Mucosa of descending colon (tissue), 3 donors: ENCODE measurements at places on chromosomes 7 and 10. TPM values are rescaled to one million over a fixed set of nuclear protein-coding genes. Genes with fewer than 3 reads are reported as not detected.

Gene HUS1
- 53.7 TPM for total RNA-seq

Gene SLC26A5
- total RNA-seq = 0.38 TPM

Gene RET
- total RNA-seq = 0.84 TPM

Gene NIPSNAP2
- total RNA-seq = 59.4 TPM

Gene POLR2J2
- 6.5 TPM for total RNA-seq

Gene NEUROG3
- total RNA-seq = 0.78 TPM

Gene CARD11
- total RNA-seq = 1.6 TPM

Gene IL15RA
- total RNA-seq = 26.6 TPM

Gene TMEM229A
- 0.32 TPM for total RNA-seq

Gene GPR22
- not detected for total RNA-seq

Gene TSPAN12
- 43.4 TPM for total RNA-seq

Gene TFR2
- total RNA-seq = 1.1 TPM

Gene INPP5F
- 19.9 TPM for total RNA-seq

Gene AOAH
- total RNA-seq = 28.8 TPM

Gene LRRN3
- 0.29 TPM for total RNA-seq

Gene FOXI2
- total RNA-seq = 0.12 TPM

Gene STOX1
- total RNA-seq = 1.6 TPM
